ENCODE measurements at places on chromosomes 7 and 10.

- no peak for DNase-seq
Observed at GRCh38 chr10:44065788-44066526, 318.9 kb downstream of the CXCL12 start.

- no peak for DNase-seq
Observed at GRCh38 chr7:150435047-150435389, 15.4 kb upstream of the GIMAP8 start.

DNA sequence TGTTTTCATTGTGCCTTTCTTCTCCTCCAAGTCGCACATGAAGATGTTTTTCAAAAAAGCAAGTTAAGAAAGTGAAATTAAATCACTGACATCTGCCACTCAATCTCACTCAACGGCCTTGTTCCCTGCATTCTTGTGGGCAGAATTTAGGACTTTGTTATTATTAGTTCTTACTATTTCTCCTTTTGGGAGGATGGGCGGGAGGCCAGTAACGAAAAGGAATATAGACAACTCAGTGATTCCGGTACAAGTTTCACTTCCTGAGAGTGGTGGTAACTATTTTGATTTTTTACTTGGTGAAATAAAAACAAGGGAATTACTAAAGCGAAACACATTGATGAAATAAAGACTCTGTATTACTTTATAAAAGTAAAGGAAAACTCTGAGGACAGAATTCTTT, 231.9 kb upstream of the HABP2 start:
- no peak for DNase-seq

DNA sequence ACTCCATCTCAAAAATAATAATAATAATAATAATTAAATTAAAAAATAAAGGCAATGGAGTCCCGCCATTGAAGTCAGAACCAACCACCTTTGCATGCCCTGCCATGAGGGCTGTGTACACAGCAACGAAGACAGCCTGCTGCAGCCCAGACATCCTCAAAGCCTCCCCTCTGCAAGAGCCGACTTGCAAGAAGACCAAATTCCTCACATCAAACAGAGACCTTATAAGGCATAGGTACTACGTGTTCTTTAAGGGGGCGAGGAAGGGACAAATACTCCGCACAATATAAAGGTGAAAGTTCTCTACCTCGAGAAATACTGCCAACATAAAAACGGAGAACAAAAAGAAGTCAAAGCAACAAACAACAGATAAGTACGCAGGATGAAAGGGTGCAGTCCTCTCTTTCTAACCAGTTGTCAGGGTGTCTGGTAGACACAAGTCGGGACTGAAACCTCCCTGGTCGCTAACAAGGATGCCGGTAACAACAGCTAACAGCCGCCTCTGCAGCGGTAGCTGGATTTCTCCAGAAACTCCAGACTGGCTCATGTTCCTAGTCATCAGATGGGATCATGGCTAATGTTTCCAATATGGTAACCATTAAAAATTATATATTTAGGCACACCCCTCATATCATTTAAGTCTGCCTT, 23.6 kb downstream of the FGFR2 start:
- no peak for DNase-seq

- DNase-seq = no peak
Observed at GRCh38 chr10:71494980-71495381, 98.3 kb downstream of the CDH23 start.

- no peak for DNase-seq
Observed at GRCh38 chr10:113463777-113464176, 89.1 kb upstream of the HABP2 start.

DNA sequence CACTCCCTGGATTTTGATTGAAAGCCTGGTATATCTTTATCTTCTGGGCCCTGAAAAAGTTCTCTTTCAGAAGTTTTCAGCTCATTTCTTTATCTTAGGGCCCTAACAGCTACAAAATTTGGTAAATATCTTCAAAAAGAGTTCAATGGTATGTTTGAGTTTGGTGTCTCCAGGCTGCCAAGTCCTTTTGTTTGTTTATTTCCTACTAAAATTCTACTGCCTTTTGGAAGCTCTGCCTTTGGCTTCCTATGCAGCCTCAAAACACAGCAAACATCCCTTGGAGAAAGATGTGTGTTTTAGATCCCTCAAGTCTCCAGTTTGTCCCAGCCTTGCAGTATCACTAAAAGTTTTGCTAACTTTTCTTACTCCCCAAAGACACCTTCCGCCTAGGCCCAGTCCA, 146.8 kb downstream of the LRRTM3 start:
- no peak for DNase-seq

All from omental fat pad (tissue), 4 donors.